A549 treated with GW870086 at 1 μM for 4 hours (cell line): ENCODE measurements at places on chromosomes 2 and 18. TPM values are rescaled to one million over a fixed set of nuclear protein-coding genes. Genes with fewer than 3 reads are reported as not detected.

Gene ACMSD
- total RNA-seq, result not detected in 5 replicates

Gene EPB41L3
- total RNA-seq, result 0.09 to 0.21 TPM (median 0.17 TPM) in 4 of 5 replicates, not detected in the other

Gene MEP1B
- total RNA-seq, result 0.05 TPM in 1 of 5 replicates, not detected in the others

Gene CFAP65
- 0.14 to 0.21 TPM (median 0.18 TPM) in 4 of 5 replicates, not detected in the other for total RNA-seq

Gene MTCL1
- 49.9 to 68.0 TPM (median 63.1 TPM) in 5 replicates for total RNA-seq

Gene CD207
- total RNA-seq, result not detected in 5 replicates

Gene DOK6
- total RNA-seq, result not detected in 5 replicates

Gene PER2
- total RNA-seq, result 6.0 to 9.1 TPM (median 7.7 TPM) in 5 replicates

Gene REG3A
- not detected in 5 replicates for total RNA-seq

Gene GLI2
- 16.9 to 27.3 TPM (median 22.9 TPM) in 5 replicates for total RNA-seq

Gene DLGAP1
- total RNA-seq, result not detected in 5 replicates

Gene SEMA4C
- 14.0 to 22.4 TPM (median 20.1 TPM) in 5 replicates for total RNA-seq

Gene ANKRD30BL
- total RNA-seq, result not detected in 5 replicates

Gene CIB4
- 0.40 to 0.50 TPM in 2 of 5 replicates, not detected in the others for total RNA-seq

Gene ST8SIA5
- 0.02 TPM in 1 of 5 replicates, not detected in the others for total RNA-seq

Gene CHST10
- total RNA-seq, result 14.6 to 16.7 TPM (median 15.2 TPM) in 5 replicates

Gene IL36A
- not detected in 5 replicates for total RNA-seq

Gene GPC1
- total RNA-seq, result 159 to 236 TPM (median 226 TPM) in 5 replicates

Gene CRIM1
- 99.2 to 158 TPM (median 154 TPM) in 5 replicates for total RNA-seq

Gene DNER
- 7.5 to 11.5 TPM (median 9.1 TPM) in 5 replicates for total RNA-seq

Gene LRRTM4
- not detected in 5 replicates for total RNA-seq

Gene RNF152
- total RNA-seq, result 0.02 to 0.52 TPM (median 0.17 TPM) in 5 replicates

Gene GAD1
- 0.38 to 0.71 TPM (median 0.53 TPM) in 5 replicates for total RNA-seq

Gene ALPP
- 4.4 to 5.3 TPM (median 4.8 TPM) in 5 replicates for total RNA-seq

Gene IL36B
- 0.13 TPM in 1 of 5 replicates, not detected in the others for total RNA-seq

Gene UPP2
- not detected in 5 replicates for total RNA-seq

Gene SPP2
- not detected in 5 replicates for total RNA-seq

Gene RIOK3
- total RNA-seq, result 26.6 to 37.5 TPM (median 31.0 TPM) in 5 replicates

Gene UGT1A8
- 0.07 to 0.28 TPM in 2 of 5 replicates, not detected in the others for total RNA-seq

Gene CROCC2
- total RNA-seq, result not detected in 5 replicates

Gene MC5R
- not detected in 5 replicates for total RNA-seq

Gene CNGA3
- total RNA-seq, result 0.03 to 0.06 TPM in 2 of 5 replicates, not detected in the others

Gene TMSB10
- 9,260 to 10,639 TPM (median 9,394 TPM) in 5 replicates for total RNA-seq

Gene DTNA
- total RNA-seq, result 0.10 to 0.33 TPM (median 0.27 TPM) in 4 of 5 replicates, not detected in the other

Gene HOXD4
- 0.27 to 0.71 TPM (median 0.47 TPM) in 5 replicates for total RNA-seq

Gene OSR1
- 6.3 to 10.3 TPM (median 7.0 TPM) in 5 replicates for total RNA-seq

Gene DSC2
- total RNA-seq, result 0.65 to 1.3 TPM (median 1.1 TPM) in 5 replicates

Gene SIX2
- 0.23 to 0.56 TPM (median 0.43 TPM) in 5 replicates for total RNA-seq

Gene ZNF804A
- not detected in 5 replicates for total RNA-seq

Gene DIS3L2
- 10.4 to 14.2 TPM (median 12.4 TPM) in 5 replicates for total RNA-seq

Gene GCKR
- total RNA-seq, result 0.08 to 0.80 TPM (median 0.43 TPM) in 4 of 5 replicates, not detected in the other

Gene LYPD1
- 14.4 to 20.2 TPM (median 14.6 TPM) in 5 replicates for total RNA-seq

Gene SNTG2
- total RNA-seq, result not detected in 5 replicates

Gene SMCHD1
- total RNA-seq, result 13.3 to 18.6 TPM (median 14.6 TPM) in 5 replicates

Gene SETBP1
- 0.46 to 0.61 TPM (median 0.56 TPM) in 5 replicates for total RNA-seq

Gene FAM98A
- 50.5 to 99.8 TPM (median 65.1 TPM) in 5 replicates for total RNA-seq

Gene ARHGAP15
- total RNA-seq, result 0.25 TPM in 1 of 5 replicates, not detected in the others

Gene KCNG2
- not detected in 5 replicates for total RNA-seq

Gene ID2
- 79.7 to 136 TPM (median 112 TPM) in 5 replicates for total RNA-seq

Gene EGR4
- 0.09 to 0.42 TPM (median 0.24 TPM) in 4 of 5 replicates, not detected in the other for total RNA-seq

Gene MRO
- total RNA-seq, result 0.08 to 0.47 TPM (median 0.26 TPM) in 4 of 5 replicates, not detected in the other

Gene NT5DC4
- total RNA-seq, result not detected in 5 replicates

Gene NCKAP5
- total RNA-seq, result 0.67 to 1.2 TPM (median 0.81 TPM) in 5 replicates

Gene PDE11A
- 0.27 to 0.67 TPM (median 0.49 TPM) in 5 replicates for total RNA-seq

Gene AKAIN1
- not detected in 5 replicates for total RNA-seq

Gene OLA1
- total RNA-seq, result 120 to 133 TPM (median 126 TPM) in 5 replicates

Gene SIX3
- 0.39 to 0.73 TPM (median 0.71 TPM) in 5 replicates for total RNA-seq

Gene L3MBTL4
- not detected in 5 replicates for total RNA-seq

Gene FAP
- 0.05 to 0.32 TPM in 2 of 5 replicates, not detected in the others for total RNA-seq
